ENCODE measurements at places on chromosomes 11 and 22.

GRCh38 chr22:42991010-42991651, 23.8 kb downstream of the PACSIN2 start:
- no peak for DNase-seq

GRCh38 chr11:13119361-13119760, 110.2 kb downstream of the RASSF10 start:
- DNase-seq: no peak

DNA sequence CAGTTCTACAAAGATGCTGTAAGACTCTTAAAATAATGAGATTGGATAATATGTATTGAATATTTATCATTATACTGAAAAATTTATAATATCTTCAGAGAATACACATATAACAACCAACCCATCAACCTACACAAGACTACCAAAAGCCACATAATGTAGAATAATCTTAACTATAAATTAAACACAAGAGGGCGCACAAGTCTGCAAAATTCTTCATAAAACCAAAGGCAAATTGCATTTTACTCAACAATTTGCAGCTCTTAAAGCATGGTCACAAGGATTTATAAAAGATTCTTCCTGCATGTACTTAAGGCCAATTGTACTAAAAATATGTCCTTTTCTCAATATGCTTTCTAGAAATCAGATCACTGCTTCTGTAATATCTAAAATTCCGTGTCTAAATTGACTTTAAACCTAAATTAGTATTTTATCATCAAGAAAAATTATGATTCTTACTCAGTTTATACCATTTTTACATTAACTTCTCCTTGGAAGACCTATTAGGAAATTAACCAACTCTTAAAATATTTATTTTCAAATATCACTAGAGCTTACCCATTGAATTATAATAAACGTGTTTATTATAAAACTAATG, 79.0 kb downstream of the TTC28 start:
- peak; percentile 13 for DNase-seq

DNA sequence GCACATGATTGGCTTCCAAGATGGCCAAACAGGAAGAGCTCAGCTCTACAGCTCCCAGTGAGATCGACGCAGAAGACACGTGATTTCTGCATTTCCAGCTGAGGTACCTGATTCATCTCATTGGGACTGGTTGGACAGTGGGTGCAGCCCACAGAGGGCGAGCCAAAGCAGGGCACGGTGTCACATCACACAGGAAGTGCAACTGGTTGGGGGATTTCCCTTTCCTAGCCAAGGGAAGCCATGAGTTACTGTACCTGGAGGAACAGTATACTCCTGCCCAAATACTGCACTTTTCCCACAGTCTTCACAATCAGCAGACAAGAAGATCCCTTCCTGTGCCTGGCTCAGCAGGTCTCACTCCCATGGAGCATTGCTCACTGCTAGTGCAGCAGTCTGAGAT, 131.2 kb downstream of the DLG2 start:
- no peak for DNase-seq

GRCh38 chr11:36156161-36156816, 132.9 kb downstream of the COMMD9 start:
- no peak for DNase-seq

GRCh38 chr22:50139843-50140415, 30.6 kb upstream of the PANX2 start:
- peak; percentile 6 for DNase-seq

- no peak for DNase-seq
Observed at GRCh38 chr22:31439808-31440207, 40.4 kb downstream of the DRG1 start.

GRCh38 chr11:77125191-77125590, 2.9 kb upstream of the MYO7A start:
- DNase-seq: no peak

DNA sequence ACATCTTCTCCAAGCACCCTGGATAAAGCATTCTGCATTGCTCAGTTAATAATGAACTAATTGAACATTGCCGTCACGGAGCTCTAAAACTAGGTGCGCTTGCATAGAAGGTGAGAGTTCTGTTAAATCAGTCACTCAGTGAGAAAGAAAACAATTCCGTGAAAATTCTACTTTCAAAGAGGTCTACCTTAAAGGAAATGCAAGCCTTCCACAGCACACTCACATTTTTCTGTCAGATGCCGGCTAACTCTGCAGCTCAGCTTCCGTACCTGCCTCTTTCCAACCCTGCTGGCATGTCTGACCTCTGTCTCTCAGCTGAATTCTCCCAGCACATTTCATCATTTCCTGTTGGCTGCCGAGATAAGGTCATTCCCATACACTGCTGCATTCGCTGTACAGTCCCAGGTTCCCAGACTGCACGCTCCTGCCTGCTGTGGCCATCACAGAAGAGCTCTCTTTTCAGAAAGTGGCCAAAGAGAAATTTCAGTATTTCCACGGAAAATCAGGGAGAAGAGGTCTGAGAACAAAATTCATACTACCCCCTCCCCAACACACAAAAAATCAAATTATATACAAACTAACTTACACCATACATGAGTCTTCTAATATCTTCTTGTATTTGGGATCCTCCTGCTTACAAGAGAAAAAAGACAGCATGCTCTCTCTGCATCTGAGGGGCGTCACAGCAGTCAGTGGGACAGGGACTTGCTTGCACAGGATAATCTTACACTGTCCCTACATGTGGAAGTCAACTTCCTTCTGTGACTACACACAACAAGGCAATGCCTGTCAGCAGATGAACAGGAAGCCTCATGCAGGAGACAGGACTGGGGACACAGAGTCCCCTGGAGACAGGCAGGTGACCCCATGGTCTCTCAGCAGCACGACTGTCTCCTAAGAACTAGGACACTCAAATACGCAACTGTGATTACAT, 55.1 kb downstream of the PACSIN2 start:
- no peak for DNase-seq

DNA sequence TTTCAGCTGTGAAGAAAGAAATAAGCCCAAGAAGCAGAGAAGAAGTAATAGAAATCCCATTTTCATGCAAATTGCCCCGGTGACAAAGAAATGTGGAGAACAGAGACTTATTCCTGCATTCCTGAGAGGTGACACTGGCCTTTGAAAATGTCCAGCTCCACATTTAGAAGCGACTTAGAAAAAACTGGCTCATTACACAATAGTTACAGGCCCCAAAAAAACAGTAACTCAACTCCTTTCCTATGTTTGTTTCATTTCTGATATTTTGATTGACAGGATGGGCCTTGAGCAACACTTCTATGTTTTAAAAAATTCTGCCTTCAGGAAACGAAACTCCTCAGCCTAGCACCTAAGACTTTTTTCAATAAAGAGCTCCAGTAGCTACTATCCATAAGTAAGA, 726.9 kb upstream of the TENM4 start:
- peak; percentile 18 for DNase-seq

- DNase-seq: no peak
Observed at GRCh38 chr22:47548953-47549740, 786.7 kb downstream of the TBC1D22A start.

DNA sequence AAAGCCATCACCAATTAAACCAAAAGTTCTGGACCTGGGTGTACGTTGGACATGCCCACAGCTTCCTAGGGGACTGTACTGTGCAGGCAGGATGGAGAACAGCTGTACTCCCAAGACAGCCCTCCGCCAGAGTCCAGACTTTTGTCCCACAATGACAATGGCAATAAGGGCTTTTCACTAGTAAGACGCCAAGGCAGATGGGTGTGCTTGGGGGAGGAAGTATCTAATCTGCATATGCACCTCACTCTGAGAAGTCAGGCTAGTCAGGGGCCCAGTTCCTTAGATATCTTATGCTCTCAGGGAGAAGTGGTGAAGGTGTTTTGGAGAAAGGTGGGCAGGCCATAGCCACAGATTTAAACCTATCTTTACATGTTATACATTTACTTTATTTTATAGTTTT, 85.1 kb upstream of the USP47 start:
- DNase-seq: no peak

DNA sequence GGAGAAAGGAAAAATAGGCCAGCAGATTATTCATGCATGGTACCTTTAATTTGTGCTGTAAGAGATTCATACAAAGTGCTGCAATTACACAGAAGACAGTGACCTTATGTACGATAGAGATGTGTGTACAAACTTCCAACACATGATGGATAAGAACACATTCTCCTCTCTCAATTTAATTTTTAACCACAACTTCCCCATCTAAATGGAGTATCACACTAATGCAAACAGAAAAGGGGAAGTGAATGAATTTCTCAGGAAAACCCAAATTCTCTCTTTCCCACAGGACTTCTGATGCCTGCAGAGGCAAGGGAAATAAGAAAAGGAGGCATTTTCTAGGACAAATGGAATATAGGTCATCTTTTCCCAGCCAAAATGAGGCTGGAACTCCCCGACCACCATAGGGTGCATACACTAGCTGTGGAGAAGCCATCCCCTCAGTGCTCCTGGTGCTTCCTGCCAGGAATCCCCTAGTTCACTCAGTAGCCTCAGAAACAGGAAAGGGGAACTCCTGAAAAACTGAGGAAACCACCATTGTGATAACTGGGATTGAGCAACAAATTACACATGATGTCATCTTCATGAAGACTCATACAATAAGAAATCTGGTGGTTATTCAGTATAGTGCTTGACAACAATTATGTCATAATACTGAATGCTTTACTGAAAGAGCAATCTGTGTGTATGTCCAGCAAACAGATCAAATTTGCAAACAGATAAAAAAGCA, 22.4 kb downstream of the MMP10 start:
- no peak for DNase-seq

DNA sequence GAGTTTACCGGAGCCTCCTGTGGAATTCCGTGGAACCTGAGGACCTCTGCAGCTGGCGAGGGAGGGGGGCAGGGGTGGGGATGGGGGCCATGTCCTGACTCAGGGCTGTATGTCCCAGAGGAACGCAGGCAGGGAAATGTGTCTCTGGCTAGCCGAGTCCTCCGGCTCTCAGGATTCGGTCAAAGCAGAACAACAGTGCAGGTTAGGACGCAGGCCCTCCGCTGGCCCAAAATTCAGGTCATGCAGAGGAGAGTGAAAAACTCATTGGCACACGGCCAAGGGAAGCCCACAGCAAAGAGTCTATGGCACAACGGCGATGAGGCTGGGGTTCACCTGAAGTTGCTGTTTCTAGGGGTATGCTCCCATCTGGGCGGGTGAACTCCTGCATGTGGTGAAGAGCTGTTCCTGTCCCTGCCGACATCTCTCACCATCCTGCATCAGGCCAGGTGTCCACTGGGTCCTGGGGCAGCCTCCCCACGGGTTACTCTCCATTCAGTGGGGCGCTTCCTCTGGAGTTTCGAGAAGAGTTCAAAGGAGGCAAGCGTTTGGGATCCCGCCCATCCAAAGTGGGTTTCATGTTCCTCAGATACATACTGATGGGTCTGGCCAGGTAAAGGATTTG, 1055.3 kb downstream of the BRD1 start:
- DNase-seq: no peak

DNA sequence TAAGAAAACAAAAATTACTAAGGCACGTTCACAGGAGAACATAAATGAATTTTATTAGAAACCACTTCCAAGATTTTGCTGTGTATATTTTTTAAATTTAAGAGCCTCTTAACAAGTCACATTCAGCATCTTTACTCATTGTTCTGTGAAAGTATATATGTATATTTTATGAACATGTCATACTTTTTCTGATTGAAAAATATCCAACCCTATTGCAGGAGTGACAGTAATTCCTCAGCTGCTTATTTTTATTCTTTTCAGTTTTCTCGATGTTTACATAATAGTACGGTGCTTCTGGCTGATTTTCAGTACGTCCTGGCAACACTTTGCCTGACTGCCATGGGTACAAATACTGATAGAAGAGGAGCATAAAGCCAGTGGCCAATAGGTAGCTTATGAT, 41.8 kb downstream of the XKR3 start:
- no peak for DNase-seq

GRCh38 chr22:44360668-44361381, 48.1 kb upstream of the SHISAL1 start:
- peak; percentile 60 for DNase-seq

- no peak for DNase-seq
Observed at GRCh38 chr11:2528301-2529050, 83.7 kb downstream of the KCNQ1 start.

DNA sequence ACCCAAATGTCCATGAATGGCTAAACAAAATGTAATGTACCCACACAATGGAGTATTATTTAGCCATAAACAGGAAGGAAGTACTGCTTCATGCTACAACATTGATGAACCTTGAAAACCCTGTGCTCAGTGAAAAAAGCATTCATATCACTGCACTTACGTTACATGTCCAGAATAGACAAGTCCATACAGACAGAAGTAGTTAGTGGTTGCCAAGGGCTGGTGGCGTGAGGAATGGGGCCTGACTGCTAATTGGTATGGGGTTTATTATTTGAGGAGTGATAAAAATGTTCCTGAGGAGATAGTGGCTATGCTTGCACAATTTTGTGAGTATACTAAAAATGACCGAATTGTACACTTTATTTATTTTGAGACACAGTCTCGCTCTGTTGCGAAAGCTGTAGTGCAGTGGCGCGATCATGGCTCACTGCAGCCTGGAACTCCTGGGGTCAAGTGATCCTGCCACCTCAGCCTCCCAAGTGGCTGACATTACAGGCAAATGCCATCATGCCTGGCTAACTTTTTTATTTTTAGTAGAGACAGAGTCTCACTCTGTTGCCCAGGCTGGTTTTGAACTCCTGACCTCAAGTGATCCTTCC, 7.7 kb upstream of the SYVN1 start:
- DNase-seq: no peak

DNA sequence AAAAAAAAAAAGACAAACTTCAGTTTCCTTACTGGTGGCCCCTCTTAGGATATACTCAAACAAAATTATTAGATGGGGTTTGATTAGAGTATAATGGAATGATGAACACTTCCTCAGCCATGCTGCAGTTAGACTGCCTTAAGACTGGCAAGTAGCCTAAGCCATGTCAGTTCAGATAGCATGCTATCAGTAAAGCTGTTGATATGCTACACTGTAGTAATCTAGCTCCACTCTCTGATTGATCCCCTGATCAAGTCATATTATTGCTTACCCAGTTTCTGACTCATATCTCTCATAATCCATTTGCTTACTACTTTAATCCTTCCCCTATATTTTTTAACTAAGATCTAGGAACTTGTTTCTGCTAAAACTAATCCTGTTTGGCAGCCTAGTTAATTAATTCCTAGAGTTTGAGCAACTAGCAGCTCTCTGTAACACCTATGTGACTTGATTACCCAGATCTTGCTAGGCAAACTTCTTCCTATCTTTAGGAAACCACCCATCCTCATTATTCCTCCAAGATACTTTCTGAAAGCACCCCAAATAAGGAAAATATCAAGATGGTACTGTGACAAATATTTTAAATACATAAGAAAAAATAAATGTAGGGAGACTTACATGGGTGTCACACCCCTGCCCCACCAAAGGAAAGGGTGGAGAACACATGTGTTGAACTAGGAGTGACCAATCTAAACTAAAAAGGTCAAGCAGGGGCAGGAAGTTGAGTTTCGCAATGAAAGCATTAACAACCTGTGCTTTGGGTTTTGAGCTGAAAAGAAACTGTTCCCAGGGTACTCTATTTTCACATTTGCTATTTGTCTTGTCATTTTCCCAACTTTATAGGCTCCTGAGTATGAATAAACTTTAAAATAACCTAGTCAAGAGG, 43.2 kb downstream of the PIK3C2A start:
- no peak for DNase-seq

DNA sequence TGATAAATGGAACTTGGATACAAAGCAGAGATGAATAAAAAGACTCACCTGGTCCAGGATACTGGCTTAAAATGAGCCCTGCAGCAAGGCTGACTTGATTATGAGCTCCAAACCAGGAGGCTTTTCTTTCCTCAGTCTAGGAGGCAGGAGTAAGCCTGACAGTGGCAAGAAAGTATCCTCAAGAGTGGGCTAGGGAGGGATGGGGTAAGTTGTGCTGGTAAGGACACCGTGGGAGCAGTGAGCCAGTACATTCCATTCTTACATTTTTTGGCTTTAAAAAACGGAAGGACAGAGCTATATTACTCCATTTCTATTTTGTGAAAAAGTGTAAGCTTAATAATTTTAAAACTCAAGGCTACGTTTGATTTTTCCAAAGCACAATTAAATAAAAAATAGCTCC, 187.1 kb upstream of the DDI1 start:
- DNase-seq: no peak
